ENCODE measurements at places on chromosomes 16 and 17.
A peak's percentile ranks its signal among the peaks of the same experiment; 100 is the strongest.

GRCh38 chr16:48862087-48862532 is 252.1 kb upstream of the N4BP1 start:
- no peak for DNase-seq

- DNase-seq = no peak
These were observed 5.9 kb upstream of the XYLT1 start for GRCh38 chr16:17476414-17477259.

DNA sequence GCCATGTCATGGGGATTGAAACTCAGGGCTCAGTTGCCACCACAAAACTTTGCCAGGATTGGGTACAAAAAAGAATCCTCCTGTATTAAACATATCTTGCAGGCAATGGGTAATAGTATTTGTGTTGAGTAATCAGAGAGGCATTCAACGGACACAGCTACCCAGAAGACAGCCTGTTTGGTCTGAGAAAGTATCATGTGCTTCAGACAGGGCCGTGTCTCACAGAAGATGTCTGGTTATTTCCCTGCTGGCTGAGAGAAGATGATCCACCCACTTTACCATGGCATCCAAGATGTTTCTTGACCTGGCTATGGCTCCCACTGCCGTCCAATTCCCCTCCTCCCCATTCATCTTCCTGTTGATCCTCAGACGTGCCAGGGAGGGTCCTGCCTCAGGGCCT is 304.3 kb upstream of the XYLT1 start:
- DNase-seq = no peak

DNA sequence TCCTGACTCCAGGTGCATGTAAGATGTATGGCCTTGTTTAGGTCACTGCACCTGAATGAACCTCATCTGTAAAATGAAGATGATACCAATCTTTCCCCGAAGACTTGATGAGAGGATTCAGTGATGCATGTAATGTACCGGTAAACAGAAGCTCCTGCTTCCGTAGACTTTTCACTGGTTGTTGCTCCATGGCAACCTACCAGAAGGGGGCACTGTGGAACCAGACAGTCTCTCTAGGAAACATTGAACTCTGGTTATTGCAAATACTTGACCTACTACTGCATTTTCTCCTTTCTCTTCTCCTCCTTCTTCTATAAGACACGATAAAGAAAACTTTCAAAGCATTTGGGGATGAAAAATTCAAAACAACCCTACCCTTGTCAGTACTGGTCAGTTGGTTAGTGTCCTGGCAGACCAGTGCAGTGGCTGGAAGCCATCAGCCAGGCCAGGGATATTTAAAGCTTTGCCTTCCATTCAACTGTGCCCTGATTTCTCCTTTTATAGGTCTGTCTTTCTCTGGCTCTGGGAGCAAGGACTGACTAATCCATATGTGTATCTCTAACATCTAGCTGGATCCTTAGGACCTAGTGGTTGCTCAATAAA is 667.4 kb upstream of the SALL1 start:
- no peak for DNase-seq

GRCh38 chr17:28346199-28346580 is 10.6 kb downstream of the TNFAIP1 start:
- DNase-seq = no peak

DNA sequence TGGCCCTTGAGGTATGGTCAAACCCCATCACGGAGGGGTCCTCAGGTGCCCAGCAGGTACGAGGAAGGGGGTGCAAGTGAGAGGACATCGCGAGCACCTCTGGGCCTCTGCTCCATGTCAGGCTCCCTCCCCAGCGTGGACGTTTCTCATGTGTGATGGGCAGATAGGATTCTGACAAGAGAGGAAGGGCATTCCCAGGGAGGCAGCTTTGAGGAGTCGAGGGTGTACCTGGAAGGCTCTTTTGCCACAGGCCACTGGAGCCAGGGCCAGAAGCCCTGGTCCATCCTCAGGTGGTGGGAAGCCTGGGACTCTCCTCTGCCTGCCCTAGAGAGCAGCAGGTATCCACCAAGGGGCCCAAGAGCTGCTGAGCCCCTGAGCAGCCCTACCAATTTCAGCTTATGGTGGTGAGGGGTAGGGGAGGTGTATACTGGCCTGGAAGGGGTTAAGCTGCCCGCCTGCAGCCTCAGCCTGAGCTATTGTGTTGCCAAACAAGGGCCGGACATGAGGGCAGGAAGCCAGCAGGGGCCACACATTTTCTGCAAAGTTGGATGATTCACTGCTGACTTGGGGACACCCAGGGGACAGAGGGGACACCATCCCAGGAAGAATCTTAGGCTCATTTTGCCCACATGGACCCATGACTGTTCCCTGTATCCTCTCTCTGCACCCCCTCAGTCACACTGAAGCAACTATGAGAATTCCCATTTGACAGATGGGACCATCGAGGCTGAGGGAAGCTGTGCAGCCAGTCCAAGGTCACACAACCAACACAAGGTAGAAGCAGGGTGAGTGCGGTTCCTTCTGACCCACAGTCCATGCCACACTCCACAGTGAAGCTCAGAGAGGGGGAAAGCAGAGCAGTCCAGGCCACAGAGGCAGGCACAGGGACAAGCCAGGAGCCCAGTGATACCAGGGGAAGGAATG is 1.7 kb downstream of the CDH5 start:
- DNase-seq = no peak

DNA sequence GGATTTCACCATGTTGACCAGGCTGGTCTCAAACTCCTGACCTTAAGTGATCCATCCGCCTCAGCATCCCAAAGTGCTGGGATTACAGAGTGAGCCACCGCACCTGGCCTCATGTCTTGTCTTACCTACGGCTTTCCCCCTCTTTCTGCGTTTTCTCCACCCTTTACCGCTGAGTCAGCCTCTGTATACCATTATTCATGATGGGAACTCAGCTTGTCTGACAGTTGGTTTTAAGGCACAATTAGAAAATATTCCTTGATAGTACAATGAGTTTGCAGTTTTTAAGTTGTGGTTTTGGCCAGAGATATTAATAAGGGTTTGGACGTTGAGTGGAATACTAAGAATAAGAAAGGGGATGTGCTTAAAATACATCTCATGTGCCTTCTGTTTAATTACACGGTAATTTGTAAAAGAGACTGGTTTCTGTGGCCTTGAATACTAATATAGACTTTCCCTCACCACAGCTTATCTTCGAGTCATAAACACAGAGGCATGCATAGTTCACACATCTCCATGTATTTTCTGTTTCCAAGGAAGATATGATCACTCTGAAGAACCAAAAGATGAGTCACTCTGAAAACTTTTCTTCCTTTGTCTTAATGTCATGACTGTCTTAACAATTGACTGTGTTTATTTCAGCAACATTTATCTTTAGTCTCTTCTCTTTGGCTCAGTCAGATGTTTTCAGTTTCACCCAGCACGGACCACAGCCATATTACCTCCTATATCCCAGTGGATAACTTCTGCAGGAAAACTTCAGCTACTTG is 54.4 kb downstream of the PITPNC1 start:
- DNase-seq = no peak

DNA sequence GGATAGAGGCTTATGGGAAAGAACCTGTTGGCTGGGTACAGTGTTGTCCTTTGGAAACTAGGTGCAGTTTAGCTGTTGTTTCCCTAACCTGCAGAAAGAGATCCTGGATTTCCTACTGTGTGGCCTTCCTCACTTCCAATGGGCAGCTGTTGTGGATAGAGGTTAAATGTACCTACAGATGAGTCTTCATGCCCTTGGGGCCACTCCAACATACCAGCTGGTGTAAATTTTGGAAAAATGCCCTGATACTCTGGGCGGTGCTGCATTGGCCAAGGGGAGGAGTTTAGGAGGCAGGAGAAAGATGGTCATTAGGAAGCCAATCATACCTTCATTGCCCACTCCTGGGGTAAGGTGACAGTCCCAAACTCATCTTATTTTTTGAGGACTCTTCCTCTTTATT is 70.2 kb downstream of the SNX11 start:
- no peak for DNase-seq

GRCh38 chr17:77882481-77883212 is 75.9 kb upstream of the TNRC6C start:
- DNase-seq = peak; percentile 53

DNA sequence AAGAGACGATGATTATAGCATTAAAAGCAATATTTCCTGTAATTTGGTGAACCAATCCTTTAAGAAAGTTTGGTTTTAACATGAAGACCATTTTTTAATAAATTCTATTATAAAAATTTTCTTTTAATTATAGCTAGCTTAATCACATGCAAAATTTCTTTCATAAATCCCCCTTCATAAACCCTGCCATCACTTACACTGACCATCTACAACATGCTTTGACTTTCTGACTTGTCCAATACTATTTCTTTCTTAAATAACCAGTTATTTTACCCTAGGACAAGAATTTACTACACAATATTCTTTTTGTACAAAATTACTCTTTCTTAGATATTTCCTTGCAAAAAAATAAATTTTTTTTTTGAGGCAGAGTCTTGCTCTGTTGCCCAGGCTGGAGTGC is 1334.8 kb downstream of the CDH11 start:
- no peak for DNase-seq

GRCh38 chr16:30736995-30737793 is 11.0 kb upstream of the PHKG2 start:
- no peak for DNase-seq

- no peak for DNase-seq
These were observed 13.0 kb downstream of the MGRN1 start for GRCh38 chr16:4637501-4638166.

- no peak for DNase-seq
These were observed 2.3 kb upstream of the UBALD2 start for GRCh38 chr17:76262732-76263344.

GRCh38 chr17:81125573-81126081 is 39.7 kb upstream of the PVALEF start:
- DNase-seq = no peak

DNA sequence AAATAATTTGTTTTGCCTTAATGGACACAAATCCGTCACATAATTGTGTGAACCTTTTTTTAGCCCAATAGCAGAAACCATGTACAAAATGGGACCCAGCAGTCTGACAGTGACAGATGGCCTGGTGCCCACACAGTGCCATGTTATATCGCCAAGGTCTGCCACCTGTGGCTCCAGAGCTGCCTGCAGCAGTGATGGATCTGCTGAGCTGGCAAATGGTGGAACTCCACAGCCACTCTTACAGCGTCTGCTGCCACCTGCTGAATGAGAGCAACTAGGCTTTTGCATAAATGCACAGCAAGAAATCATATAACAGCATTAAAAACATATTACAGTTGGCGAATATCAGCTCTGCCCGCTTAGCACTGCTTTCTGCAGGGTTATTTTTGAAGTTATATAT is 59.4 kb downstream of the NUP93 start:
- no peak for DNase-seq

DNA sequence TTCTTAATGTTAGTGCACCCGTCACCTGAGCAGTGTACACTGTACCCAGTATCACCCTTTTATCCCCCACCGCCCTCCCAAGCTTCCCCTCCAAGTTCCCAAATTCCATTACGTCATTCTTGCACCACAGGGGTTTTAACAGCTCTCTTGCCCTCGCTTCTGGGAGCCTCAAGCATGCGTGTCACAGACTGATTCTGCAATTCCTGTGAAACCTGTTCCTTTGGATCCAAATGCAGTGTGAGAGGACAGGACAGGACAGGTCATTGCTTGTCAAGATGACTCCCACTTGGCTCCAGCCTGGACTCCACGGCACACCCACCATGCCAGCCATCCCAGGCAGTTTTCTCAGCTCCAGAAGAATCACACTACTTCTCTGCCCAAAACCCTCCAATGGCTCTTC is 44.1 kb downstream of the CYB5D2 start:
- DNase-seq = no peak

- DNase-seq = no peak
These were observed 4.8 kb downstream of the MRC2 start for GRCh38 chr17:62631936-62632924.

GRCh38 chr17:75861927-75862317 is 6.8 kb upstream of the WBP2 start:
- no peak for DNase-seq

DNA sequence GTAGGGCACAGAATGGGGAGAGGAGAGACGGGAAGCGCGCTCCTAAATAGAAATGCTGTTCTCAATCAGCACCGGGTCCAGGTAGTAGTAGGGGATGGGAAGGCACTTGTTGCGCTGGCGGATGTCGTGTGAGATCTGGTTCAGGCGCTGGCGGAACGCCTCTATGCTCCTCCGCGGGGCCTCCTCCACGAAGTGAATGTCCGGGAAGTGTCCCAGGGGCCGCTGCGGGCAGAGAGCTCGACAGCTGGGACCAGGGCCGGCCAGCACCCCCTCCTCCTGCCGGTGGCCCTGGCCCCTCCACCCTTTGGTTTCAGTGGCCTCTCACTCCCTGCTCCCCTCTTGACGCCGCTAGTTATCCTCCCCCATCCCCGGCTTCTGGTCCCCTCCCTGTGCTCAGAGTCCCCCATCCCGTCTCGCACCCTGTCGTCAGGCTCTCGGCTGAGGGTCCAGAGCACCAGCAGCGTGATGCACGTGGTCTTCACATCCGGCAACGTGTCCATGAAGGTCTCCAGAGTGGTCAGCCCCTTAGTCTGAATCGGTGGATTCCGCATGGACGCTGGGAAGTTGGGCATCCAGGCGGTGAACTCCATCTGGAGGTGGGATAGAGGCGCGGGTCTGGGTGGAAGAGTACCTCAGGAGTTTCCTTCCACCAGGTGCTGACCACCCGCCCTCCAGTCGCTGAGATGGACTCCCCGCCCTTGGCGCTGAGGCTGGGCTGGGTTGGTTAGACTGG is 14.6 kb downstream of the ALOX12B start:
- DNase-seq = peak; percentile 15

DNA sequence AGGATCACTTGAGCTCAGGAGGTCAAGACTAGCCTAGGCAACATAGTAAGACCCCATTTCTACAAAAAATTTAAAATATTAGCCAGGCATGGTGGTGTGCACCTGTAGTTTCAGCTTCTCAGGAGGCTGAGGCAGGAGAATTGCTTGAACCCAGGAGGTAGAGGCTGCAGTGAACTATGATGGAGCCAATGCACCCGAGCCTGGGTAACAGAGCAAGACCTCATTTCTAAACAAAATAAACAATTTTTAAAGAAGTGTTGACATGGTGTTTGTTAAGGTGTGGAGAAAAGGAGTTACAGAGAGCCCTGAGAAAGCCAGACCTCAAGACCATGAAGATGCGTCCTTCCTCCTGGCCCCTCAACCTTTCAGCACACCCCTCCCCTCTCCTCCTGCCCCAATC is 37.6 kb upstream of the C1QL1 start:
- no peak for DNase-seq

GRCh38 chr17:68384941-68385340 is 72.4 kb downstream of the WIPI1 start:
- no peak for DNase-seq

GRCh38 chr17:76511668-76512365 is 10.6 kb upstream of the RHBDF2 start:
- DNase-seq = no peak

DNA sequence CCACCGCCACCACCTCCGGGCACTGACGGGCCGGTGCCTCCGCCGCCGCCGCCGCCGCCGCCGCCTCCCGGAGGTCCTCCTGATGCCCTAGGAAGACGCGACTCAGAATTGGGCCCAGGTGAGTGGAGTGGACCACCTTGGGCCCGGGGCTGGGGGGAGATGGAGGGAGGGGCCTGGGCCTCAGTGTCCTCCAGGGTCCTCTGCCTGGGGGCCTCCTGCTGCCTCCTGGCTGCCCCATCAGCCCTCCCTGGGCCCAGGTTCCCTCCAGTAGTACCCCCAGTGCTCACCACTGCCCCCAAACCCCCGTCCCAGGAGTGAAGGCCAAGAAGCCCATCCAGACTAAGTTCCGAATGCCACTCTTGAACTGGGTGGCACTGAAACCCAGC is 19.9 kb downstream of the SPATA32 start:
- no peak for DNase-seq
